ENCODE measurements at places on chromosomes 2 and 18.

DNA sequence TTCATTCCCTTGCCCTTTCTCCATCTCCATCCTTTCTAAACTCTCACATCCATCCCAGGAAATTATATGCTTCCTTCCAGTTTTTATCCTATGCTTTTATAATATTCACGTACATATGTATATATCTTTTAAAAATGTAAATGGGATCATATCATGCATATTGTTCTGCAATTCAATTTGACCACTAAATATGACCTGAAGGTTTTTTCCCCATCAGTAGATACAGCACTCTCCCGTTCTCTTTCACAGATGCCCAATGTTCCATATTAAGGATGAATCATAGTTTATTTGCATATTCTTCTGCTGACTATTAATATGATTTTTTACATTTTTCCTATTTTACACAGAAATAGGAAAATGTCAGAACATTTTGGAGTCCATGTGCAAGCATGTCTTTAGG is 213.3 kb upstream of the PARD3B start:
- no peak for DNase-seq

DNA sequence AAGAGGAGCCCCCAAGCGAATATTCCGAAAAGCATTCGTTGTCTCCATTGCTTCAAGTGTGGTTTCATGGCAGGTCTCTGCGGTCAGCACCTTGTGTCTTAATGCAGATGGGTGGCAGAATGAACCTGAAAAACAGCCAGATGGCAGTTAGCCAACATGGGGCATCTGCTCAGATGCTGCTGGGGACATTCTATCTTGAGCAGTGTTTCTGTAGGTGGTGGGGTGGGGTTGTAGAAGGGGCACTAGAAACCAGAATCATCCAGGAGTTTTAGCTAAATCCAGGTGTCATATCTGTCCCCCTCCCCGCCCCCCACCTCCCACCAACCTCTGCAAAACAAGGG is 42.1 kb downstream of the ST6GAL2 start:
- DNase-seq = no peak

DNA sequence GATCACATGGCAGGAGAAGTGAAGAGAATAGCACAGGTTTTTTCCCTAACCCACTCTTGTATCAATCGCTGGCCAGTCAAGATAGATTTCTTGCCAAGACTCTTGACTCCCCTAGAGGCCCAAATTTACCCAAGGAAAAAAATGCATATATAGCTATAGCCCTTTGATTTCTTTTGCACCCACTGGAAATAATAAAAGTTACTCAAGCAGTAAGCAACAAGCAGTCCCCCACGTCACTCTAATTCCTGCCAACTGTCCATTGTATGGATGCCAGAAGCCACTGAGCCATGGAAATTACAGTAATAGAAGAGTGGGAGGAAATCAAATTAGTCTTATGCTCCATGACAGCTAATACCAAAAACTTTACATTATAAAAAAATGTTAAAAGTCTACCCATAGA is 125.3 kb upstream of the SLC39A10 start:
- no peak for DNase-seq

DNA sequence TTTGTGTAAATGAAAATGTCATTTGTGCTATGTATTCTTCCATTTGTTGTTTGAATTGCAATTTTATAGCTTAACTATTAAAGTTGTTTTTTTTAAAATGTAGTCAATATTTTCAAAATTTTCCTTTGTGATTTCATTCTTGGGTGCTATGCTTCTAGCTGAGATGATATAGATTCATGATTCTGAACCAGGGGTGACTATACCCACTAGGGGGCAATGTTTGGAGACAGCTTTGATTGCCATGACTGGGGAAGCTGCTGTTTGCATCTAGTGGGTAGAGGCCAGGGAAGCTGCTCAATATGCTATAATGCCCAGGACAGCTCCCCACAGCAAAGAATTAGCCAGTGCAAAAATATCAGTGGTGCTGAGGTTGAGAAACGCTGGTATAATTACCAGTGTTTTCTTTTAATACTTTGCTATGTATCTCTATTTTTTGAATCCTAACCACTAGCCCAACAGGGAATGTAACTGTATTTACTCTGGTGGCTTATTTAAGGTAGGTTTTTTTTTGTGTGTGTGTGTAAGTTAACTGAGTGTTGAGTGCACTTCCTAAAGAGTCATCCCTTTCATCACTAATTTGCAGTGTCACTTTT is 99.7 kb downstream of the MEP1B start:
- peak; percentile 36 for DNase-seq

GRCh38 chr2:108607706-108608301 is 73.5 kb downstream of the LIMS1 start:
- no peak for DNase-seq

GRCh38 chr2:25557179-25558036 is 116.0 kb downstream of the DTNB start:
- DNase-seq = no peak

DNA sequence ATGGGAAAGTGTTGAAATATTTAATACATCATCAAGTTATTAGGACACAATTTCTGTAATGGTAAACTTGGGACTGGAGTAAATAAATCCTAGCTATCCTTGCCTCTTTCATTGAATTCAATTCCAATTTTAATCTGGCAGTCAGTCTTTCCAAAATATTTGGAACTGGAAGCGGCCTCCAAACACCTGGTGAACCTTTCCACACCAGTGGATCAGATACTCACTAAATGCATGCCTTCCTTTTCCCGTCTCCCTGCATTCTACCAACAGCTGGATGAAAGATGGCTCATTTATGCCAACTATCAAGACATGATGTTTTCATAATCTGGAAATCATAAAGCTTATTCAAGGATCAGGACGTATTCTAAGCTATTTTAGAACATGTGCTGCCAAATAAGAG is 488.2 kb upstream of the SPHKAP start:
- DNase-seq = no peak

- DNase-seq = no peak
These were observed 8.9 kb downstream of the C1QL2 start for GRCh38 chr2:119149611-119150010.

- DNase-seq = no peak
These were observed 39.7 kb downstream of the COL3A1 start for GRCh38 chr2:189013671-189014448.

- no peak for DNase-seq
These were observed 17.5 kb downstream of the SERTAD2 start for GRCh38 chr2:64635976-64636911.

DNA sequence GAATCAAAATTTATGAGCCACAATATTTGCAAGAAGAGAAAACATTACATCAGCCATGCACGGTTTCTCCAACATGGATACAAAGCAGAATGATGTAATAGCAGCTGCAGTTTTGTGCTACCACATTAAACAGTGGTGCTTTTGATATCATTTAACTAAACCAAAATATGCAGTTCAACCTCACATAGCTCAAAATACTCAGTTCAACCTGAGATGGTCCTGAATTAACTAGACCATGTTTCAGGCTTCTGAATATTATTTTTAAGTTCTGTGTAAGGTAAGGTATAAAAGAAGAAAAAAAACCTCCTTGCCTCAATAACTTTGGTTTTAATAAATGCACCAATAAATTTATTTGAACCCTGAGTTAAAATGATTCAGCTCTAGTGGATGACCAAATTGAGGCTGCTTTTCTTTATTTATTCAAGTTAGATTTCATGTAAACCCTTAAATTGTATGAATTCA is 18.8 kb upstream of the TSPYL6 start:
- DNase-seq = peak; percentile 59

DNA sequence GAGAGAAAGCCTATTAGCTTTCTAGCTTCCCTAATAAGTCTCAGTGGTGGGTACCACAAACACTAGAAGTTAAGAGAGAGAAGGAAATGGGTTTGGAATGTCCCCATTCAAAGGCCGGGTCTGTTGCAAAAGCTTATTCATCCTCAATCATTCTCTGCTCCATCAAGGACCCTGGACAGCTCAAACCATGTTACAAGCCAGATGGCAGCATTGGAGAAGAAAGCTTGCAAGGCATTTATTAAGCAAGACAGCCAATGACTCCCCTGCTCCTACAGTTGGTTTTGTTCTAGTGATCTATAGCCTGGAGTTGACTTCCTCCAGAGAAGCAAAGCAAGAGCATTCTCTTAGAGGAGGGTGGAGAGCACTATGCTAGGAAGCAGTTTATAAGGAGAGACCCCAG is 86.9 kb upstream of the LMAN1 start:
- DNase-seq = no peak

- DNase-seq = peak; percentile 20
These were observed 1.4 kb downstream of the UBE2F start for GRCh38 chr2:237968048-237968862.

- no peak for DNase-seq
These were observed 1.2 kb downstream of the CDH20 start for GRCh38 chr18:61334491-61334850.

- DNase-seq = no peak
These were observed 70.7 kb downstream of the TANK start for GRCh38 chr2:161230959-161231358.

- no peak for DNase-seq
These were observed 30.1 kb downstream of the SLC8A1 start for GRCh38 chr2:40421631-40422297.

- DNase-seq = no peak
These were observed 17.8 kb downstream of the SMAD7 start for GRCh38 chr18:48932822-48933510.

DNA sequence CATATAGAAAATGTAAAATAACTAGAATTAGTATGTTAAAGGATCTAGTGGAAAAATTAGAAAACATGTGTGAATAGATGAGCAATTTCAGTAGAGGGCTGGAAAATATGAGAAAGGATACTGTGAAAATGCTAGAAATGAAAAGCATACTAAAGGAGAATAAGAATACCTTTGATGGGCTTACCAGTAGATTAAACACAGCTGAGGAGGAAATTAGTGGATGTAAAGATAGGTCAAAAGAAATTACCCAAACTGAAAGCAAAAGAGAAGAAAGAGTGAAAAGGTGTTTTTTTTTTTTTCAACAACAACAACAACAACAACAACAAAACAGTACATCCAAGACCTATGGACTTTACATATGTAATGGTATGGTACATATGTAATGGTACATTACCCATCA is 41.0 kb upstream of the CTIF start:
- DNase-seq = no peak

GRCh38 chr2:105747254-105747894 is 2.7 kb downstream of the NCK2 start:
- no peak for DNase-seq

- peak; percentile 55 for DNase-seq
These were observed 199.1 kb downstream of the GLI2 start for GRCh38 chr2:120934574-120935338.

- DNase-seq = no peak
These were observed 1583.2 kb downstream of the SUCLG1 start for GRCh38 chr2:82875858-82876257.

- no peak for DNase-seq
These were observed 619 bp downstream of the GALM start for GRCh38 chr2:38666556-38666910.

- no peak for DNase-seq
These were observed 135.7 kb downstream of the LRRC30 start for GRCh38 chr18:7366597-7366996.

DNA sequence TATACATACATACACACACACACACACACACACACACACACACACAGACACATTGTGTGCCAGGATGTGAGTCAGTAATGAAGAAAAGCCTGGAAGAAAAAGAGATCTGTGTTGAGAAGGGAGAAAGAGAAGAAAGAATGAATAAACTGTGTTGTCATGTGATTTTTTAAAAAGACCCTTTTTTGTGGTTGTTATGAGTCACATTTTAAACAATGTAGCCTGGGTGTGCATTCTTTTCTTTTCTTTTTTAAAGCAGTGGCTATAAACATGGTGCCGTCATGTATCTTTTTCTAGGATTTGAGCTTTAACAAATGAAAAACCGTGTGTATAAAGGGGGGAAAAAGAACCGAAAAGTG is 87.2 kb downstream of the NRP2 start:
- DNase-seq = peak; percentile 78

- DNase-seq = no peak
These were observed 22.1 kb upstream of the TMEM37 start for GRCh38 chr2:119409506-119409905.

DNA sequence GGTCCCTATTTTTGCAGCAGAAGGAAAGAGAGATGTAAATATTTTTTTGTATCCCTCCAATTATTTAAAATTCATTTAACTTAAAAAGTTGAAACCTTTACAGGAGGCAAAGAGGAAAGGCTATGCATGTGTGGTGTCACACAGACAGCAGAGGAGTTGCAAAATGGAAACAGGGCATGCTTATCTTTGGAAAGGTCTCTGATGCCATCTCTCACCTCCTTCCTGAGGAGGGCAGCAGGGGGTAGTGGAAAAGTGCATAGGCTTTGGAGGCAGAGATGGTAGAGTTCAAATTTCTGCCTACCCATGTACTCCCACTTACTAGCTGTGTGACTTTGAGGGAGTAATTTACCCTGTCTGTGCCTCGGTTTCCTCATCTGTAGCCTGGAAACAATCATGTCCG is 99.6 kb upstream of the MCFD2 start:
- no peak for DNase-seq

DNA sequence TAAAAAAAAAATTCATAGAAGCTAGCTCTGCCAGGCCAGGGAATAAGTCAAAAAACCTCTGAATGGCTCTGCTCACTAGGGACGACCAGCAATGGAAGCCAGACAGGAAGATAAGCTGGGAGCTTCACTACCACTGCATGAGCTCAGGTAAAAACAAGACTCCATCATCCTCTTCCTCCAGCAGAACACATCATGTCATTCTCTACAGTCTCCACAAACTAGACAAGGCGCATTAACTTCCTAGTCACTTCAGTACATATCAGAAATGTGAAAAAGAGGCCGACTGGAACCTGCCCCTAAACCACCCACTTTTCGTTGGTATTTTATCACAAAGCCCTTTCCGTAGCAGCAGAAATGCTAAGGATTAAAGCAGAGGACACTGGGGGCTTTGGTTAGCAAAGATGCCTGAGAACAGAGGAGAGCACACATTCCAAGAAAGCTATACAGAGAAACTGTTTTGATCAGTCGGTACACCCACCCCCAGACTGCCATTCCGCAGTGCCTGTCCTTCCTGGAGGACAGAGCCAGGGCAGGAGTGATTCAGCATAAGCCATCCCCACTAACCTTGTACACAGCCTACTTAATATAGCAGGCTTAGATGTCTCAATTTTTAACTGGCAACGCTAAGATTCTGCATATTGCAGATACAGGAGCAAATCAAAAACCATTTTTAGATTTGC is 53.4 kb downstream of the AAK1 start:
- no peak for DNase-seq

DNA sequence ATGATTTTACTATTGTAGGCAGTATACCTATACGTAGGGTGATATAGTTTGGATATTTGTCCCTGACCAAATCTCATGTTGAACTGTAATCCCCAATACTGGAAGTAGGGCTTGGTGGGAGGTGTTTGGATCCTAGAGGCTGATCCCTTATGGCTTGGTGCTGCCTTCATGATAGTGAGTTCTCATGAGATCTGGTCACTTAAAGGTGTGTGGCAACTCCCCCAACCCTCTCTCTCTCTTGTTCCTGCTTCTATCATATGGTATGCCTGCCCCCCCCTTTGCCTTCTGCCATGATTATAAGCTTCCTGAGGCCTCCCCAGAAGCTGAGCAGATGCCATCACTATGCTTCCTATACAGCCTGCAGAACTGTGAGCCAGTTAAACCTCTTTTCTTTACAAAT is 1.7 kb upstream of the SERPINB10 start:
- no peak for DNase-seq
